ENCODE measurements at places on chromosomes 7 and 10.

DNA sequence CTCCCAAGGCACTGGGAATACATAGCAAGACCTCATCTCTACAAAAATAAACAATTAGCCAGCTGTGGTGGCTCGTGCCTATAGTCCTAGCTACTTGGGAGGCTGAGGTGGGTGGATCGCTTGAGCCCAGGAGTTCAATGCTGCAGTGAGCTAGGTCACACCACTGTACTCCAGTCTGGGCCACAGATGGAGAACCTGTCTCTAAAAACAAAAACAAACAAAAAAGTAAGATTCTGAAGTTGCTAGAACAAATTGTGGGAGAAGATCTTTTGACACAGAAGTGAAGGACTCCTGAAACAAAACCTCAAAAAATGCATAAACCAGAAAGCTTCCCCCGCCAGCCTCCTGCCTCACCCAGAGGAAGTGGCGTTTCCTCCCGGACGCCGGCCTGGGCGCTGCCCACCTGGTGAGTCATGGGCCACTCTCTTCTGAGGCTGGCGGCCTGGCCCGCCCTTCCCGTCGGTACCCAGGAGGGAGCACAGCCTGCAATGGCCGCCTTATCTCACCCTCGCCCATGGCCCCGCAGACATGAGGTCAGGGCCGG is 25.4 kb upstream of the ELN start:
- no peak for DNase-seq

- no peak for DNase-seq
Measured at GRCh38 chr7:148480479-148481146, 110.0 kb upstream of the C7orf33 start.

GRCh38 chr10:105139363-105139896 is 498.3 kb downstream of the SORCS3 start:
- DNase-seq: no peak

GRCh38 chr7:15932318-15932717 is 245.8 kb upstream of the MEOX2 start:
- no peak for DNase-seq

DNA sequence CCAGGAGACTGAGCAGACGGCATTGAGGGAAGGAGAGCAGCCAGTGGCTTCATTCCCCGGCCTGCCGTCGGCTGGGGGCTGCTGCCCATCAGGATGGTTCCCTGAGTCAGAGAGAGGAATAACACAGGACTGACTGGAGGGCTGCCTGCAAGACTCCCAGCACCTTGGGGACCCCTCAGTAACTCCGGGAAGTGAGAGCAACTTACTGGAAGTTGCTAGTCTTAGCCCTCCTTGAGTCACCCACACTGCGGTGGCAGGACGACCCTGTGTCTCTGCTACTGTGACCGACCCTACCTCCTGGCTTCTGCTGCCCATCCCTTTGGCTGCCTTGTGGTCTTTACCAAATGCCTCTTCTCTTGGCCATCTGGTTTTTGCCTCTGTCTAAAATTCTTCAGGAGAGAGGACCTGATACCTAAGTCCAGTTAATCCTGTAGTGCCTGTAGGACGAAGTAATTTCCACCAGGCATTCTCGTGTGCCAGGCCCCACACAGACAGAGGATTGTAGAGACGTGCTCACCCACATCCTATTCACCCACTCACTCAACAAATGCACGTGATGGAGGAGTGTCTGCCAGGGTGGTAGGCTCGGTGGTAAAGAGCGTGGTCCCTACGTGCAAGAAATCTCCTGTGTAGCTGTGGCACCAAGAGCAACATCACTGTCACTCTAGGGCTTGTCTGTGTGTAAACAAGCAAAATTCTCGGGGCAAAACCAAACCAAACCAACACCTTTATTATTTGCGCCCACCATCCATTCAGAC is 156.5 kb downstream of the PRKCQ start:
- no peak for DNase-seq

DNA sequence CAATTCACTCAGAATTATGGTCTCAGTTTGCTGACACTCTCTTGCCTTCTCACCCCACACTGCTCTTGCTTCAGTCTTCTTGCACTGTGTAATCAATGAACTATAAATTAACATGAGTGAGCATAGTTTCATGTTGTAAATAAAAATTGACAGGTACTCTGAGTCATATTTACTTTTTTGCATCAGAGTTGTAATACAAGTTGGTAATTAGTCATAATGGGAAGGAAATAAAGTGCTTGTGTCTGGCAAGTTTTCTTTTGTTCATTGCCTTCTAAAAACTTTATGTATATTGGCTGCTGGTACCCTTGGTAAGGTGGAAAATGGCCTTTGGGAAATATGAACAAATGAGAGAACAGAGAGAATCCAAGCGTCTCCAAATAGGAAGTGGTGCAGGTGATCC is 169.3 kb upstream of the MAGI2 start:
- DNase-seq: no peak

GRCh38 chr10:95537542-95537927 is 23.6 kb downstream of the SORBS1 start:
- no peak for DNase-seq

DNA sequence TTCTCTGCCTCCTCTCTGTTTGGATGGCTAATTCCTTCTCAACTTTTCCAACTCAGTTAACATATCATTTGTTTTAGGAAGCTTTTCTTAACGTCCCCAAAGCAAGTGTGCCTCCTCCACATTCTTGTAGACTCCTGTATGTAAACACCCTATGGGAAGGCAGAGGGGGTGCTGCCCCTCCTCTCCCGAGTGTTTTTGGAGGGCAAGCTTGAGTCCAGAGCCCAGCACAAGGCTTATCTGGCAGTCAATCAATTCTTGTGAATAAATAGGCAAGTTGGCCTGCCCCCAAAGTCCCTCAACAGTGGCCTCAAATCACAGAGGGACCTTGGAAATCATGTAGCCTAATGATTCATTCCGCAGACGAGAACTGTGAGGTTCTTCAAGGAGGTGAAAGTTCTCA is 305.6 kb downstream of the RPS24 start:
- no peak for DNase-seq

GRCh38 chr7:93226310-93226709 is at the start of gene HEPACAM2:
TSS of gene HEPACAM2 (minus strand) at chr7:93226469.
- no peak for DNase-seq

- DNase-seq: no peak
Measured at GRCh38 chr7:155216475-155217272, 81.0 kb upstream of the INSIG1 start.

- DNase-seq: no peak
Measured at GRCh38 chr7:38123494-38123893, 54.6 kb upstream of the STARD3NL start.

- no peak for DNase-seq
Measured at GRCh38 chr7:125085084-125085483, 155.5 kb upstream of the POT1 start.

- DNase-seq: no peak
Measured at GRCh38 chr7:82481499-82482097, 38.0 kb upstream of the CACNA2D1 start.

DNA sequence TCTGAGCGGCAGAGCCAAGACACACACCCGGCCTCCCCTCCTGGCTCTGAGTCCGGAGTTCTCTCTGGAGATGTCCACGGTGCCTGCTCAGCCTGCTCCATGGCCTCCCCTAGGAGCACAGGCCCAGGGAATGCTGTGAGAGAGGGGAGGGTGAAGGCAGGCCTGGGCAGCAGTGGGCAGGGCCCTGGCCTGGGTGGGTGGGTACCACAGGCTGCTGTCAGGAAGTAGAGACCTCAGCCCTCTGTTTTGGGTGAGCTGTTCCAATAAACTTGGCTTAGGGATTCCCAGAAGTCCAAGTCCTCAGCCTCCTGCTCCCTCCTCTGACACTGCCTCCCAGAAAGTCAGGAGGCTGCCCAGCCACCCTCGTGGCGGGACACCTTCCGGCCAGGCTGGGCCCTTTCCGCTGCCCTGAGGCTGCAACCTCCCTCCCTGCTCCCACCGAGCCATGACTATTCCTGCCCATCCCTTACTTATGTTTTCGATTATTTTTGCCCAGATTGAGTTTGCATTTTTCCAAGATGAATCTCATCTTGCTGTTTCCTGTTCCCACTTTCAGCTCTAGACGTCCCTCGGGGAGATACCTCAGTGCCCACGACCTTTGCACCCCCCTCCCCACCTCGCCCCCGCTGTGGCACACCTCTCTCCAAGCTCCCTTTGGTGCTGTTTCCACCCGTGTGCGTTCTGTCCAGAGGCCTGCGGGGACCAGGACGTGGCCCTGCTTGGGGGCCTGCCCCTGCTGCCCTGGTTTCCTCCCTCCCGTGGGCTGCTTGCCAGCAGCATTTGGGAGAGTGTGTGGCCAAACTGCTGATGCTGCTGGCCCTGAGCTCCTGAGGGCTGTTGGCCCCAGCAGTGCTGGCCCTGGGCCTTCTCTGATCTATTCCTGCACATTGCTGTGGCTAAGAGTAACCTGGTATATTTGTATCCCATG is 5.8 kb upstream of the POLM start:
- DNase-seq: no peak

GRCh38 chr10:51462076-51462779 is 237.2 kb downstream of the CSTF2T start:
- no peak for DNase-seq

DNA sequence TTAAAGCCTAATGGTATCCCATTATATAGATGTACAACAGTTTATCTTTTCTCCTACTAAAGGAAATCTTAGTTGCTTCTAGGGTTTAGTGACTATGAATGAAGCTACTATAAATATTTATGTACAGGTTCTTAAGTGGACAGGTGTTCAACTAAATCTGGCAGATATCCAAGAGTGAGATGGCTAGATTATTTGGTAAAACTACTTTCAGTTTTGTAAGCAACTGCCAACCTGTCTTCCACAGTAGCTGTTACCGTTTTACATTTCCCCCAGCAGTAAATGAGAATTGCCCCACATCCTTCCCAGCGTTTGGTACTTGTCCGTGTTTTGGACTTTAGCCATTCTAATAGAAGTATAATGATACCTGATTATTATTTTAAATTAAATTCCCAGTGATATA is 144.9 kb upstream of the MAGI2 start:
- DNase-seq: no peak

- no peak for DNase-seq
Measured at GRCh38 chr10:78584681-78585080, 484.1 kb upstream of the ZMIZ1 start.

GRCh38 chr10:22246680-22247391 is 29.0 kb upstream of the EBLN1 start:
- DNase-seq: peak; percentile 62

- DNase-seq: no peak
Measured at GRCh38 chr7:40502359-40502758, 367.6 kb downstream of the SUGCT start.

DNA sequence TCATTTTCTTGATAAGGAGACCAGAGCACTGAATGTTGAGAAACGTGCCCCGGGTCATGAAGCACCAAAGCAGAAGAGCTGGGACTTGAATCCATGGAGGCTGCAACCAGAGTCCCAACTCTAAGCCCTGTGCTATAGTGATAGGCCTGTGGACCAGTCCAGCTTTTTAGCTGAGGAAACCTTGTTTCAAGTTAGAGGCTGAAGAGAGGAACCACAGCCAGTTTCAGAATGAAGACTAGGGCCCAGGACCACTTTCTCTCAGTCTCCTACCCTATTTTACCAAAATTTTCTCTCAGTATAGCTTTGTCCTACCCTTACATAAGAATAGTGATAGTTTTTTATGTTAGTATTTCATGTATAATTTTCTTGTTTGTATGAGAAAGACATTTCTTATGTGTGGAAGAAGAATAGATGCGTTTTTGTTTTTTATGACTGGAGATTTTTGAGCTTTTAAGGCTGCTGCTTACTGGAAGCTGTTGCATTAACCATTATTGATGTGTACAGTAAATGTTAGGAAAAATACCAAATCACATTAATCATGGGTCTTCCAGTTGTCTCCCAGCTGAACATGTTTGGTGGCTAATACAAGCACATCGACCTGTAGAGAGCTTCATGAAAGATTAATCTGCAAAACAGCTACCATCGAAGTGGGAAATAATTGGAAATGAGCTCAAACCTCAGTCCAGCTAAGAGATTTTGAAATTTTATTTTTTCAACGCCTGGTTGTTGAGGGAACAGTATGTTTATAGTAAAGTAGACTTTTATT is 45.0 kb upstream of the CSTF2T start:
- DNase-seq: no peak
